ENCODE measurements at places on chromosomes 3 and 15. TPM values are rescaled to one million over a fixed set of nuclear protein-coding genes. Genes with fewer than 3 reads are reported as not detected.
A peak's percentile ranks its signal among the peaks of the same experiment; 100 is the strongest.

DNA sequence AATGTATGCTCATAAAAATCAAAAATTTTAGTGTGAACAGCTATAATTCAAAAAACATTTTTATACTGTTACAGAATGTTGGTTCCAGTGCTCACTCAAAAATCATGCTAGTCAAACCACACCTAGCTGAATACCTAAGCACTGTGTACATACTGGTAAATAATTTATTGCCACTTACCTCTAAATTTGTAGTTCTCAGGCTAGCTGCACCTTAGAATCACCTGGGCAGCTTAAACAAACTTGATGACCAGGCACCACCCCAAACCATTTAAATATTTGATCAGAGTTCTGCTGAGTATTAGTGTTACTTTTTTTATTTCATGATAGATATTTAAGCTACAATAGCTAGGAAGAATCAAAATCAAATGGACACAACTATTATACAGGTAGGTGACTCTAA lies 32.3 kb upstream of the TMCO5A start:
- no peak for DNase-seq

- DNase-seq: peak; percentile 19
Measured at GRCh38 chr3:61894988-61895935, 333.9 kb downstream of the PTPRG start.

DNA sequence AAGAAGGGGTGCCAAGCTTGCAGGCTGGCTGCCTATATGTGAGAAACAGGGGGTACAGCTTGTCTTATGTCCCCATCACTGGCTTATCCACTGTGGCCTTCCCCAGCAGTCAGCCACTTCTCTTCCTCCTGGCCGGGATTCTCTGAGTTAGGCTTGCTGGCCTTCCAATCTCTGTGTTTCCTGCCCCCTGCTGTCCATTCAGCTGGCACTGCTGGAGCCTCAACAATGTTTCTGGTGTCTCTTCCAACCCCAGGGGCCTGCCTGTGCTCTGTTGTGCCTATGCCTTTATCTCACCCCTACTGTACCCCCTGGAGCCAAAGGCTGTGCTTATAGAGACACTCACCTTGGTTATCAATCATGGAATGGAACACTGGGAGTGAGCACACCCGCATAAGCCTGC lies 36.5 kb downstream of the ANAPC13 start:
- DNase-seq: no peak

- DNase-seq: peak; percentile 75
Measured at GRCh38 chr3:58532794-58533220, 4.2 kb downstream of the ACOX2 start.

- DNase-seq: no peak
Measured at GRCh38 chr3:185297867-185298266, 44.0 kb upstream of the EHHADH start.

- DNase-seq: peak; percentile 35
Measured at GRCh38 chr15:63939531-63940130, 105.9 kb upstream of the HERC1 start.

GRCh38 chr3:107184375-107184774 lies 192.9 kb upstream of the CCDC54 start:
- no peak for DNase-seq

Gene REC114
- not detected for total RNA-seq

Measured in activated T-helper 1 cell treated with anti-CD3 and anti-CD28 coated beads, Interleukin-12 subunit alpha, Interleukin-12 subunit beta, Interleukin-2, Interleukin-4 antibody, amounts not matched to agents 30 ng/mL and 10 ng/mL and 1 ng/mL, durations not matched to agents 14 hours and 24 hours and 36 hours (primary cell).